Spleen (tissue), 13 donors: ENCODE measurements at places on chromosomes 6 and 20. TPM values are rescaled to one million over a fixed set of nuclear protein-coding genes. Genes with fewer than 3 reads are reported as not detected.

Gene KIAA0408
- 2.5 TPM for total RNA-seq

Gene GPLD1
- total RNA-seq = 2.6 TPM

Gene PI16
- 2.1 TPM for total RNA-seq

Gene RHAG
- 0.63 TPM for total RNA-seq

Gene ARMC12
- 0.85 TPM for total RNA-seq

DNA sequence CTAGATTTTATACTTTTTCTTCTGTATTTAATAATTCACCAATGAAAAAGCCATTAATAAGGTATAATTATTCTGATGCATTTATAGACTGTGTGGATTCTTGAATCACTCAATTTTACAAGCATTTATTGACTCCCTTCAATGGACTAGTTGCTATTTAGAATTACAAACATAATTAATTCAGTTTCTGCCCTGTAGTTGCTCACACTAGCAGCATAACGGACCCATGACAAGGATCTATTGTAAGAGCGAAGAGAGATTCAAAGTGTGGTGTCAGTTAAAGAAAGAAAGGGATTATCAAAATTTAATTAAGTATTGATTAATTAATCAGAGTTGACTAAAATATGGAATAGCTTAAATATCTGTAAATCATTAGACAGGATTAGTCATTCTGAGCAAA is 602.6 kb upstream of the PTCHD4 start:
- no peak overlapping the region for H3K27ac ChIP-seq
- H3K4me1 ChIP-seq = no peaks in the 10 kb centered on the region
- no peaks in the 10 kb centered on the region for H3K27me3 ChIP-seq
- no peak for DNase-seq
- no peaks in the 10 kb centered on the region for H3K36me3 ChIP-seq
- no peak overlapping the region for H3K4me3 ChIP-seq

- DNase-seq = no peak
- no peaks in the 10 kb centered on the region for H3K36me3 ChIP-seq
- no peaks in the 10 kb centered on the region for H3K4me1 ChIP-seq
- no peak overlapping the region for H3K27ac ChIP-seq
These were observed 13.8 kb upstream of the POPDC3 start for GRCh38 chr6:105193647-105194046.

DNA sequence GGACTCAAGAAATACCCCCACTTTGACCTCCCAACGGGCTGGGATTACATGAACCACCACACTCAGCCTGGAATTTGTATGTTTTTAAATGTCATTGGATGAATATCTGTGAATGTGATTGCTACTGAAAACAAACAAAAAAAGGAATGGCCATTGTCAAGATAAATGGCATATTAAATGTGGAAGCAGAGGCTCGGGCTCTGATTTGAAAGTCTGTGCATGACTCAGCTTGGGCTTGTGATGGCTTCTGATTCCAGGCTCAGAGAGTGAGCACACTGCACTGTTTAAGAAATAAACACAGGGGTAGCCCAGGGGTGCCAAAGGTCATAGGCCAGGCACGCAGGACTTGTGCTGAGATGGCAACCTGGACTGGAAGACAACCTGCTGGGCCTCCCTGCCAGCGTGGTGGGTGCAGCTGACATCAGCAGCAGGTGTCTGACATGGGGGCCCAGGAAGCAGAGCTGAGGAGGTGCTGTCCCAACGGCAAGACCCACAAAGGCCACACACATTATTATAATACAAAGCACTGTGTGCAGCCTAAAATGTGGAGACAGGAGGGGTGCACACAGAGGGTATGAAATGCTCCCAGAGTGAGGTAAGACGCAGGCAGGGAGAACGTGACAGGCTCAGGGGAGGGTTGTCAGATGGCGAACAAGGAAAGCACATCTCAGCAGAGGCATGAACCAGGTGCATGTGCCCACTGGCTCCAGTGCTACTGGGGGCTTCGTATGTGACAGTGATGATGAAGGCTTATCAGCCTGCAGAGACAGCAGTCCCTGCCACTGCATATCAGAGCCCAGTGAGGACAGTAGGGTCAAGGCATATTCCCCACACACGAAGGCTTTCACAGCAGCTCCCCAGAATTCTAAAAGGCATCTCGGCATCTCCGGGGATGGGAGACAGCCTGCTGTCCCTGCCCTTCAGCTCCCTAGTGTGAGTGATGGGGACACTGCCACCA is 169.4 kb downstream of the SYNDIG1 start:
- H3K27ac ChIP-seq = no peak overlapping the region
- H3K4me3 ChIP-seq = no peak overlapping the region
- H3K27me3 ChIP-seq = no peaks in the 10 kb centered on the region
- no peak for DNase-seq
- no peaks in the 10 kb centered on the region for H3K4me1 ChIP-seq
- H3K36me3 ChIP-seq = no peaks in the 10 kb centered on the region

DNA sequence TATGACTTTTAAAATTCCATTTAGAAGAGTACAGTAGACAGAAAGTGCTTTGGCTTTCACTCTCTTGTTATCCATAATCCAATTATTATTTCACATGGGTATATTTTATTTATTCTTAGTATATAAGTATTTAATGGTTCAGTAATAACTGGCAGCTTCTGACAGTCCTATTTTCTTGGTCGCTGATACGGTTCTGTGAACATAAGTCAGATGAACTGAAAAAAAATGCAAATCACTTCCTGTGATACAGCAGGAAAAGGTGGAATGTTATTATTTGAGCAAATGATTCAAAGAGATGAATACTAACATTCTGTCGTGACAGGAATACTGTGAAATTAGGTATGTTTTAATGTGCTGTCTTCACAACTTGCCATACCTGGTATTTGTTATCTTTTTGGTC is 132.3 kb downstream of the ARHGAP18 start:
- no peaks in the 10 kb centered on the region for H3K36me3 ChIP-seq
- no peaks in the 10 kb centered on the region for H3K4me1 ChIP-seq
- DNase-seq = no peak
- H3K4me3 ChIP-seq = no peak overlapping the region
- H3K27ac ChIP-seq = no peak overlapping the region

GRCh38 chr6:20211037-20211940 is 980 bp downstream of the MBOAT1 start:
- no peak for DNase-seq
- H3K4me1 ChIP-seq = peaks cover 36% of the 10 kb centered on the region
- peaks cover 6% of the 10 kb centered on the region for H3K27me3 ChIP-seq
- H3K36me3 ChIP-seq = no peaks in the 10 kb centered on the region
- H3K27ac ChIP-seq = peak overlapping the region; percentile 89
- H3K4me3 ChIP-seq = peak overlapping the region; percentile 86

GRCh38 chr6:112332274-112332673 is 14.9 kb upstream of the RFPL4B start:
- H3K4me1 ChIP-seq = no peaks in the 10 kb centered on the region
- H3K27me3 ChIP-seq = no peaks in the 10 kb centered on the region
- no peak overlapping the region for H3K27ac ChIP-seq

DNA sequence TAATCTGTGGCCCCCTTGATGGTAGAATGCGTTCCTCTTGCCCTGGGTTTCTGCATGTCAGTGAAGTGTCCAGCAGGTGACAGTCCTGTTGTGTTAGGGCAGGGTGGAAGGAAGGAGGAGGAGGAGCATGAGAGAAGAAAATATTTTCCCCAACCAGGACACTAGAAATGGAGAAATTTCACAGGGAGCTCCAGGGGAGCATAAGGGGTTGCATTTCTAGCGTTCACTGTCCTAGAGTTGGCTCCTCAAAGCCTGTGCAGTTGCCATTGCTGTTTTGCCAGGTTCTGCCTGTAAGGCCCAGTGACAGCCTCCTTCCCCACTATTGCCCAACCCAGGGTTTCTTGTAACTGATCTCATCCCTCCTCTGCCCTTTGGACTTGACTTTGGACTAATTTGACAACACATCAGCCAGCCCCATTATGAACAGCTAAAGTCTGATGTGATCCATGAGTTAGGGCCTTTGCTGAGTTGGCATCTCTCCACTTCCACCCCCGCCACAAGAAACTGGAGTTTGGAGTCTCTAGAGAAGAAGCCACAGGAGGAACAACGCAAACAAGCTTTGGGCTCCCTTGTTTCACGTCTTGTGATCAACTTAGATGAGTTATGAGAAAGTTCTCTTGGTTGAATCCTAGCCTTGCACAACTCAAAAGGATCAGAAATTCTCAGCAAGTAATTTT is 14.0 kb upstream of the FAM50B start:
- DNase-seq = no peak
- H3K36me3 ChIP-seq = no peaks in the 10 kb centered on the region
- peak overlapping the region; percentile 36 for H3K27ac ChIP-seq
- H3K27me3 ChIP-seq = no peaks in the 10 kb centered on the region
- H3K4me1 ChIP-seq = no peaks in the 10 kb centered on the region

GRCh38 chr6:43570876-43571441 is 4.9 kb downstream of the XPO5 start:
- no peak overlapping the region for H3K27ac ChIP-seq
- H3K4me1 ChIP-seq = peaks cover 8% of the 10 kb centered on the region
- peaks cover 6% of the 10 kb centered on the region for H3K36me3 ChIP-seq
- no peak for DNase-seq

DNA sequence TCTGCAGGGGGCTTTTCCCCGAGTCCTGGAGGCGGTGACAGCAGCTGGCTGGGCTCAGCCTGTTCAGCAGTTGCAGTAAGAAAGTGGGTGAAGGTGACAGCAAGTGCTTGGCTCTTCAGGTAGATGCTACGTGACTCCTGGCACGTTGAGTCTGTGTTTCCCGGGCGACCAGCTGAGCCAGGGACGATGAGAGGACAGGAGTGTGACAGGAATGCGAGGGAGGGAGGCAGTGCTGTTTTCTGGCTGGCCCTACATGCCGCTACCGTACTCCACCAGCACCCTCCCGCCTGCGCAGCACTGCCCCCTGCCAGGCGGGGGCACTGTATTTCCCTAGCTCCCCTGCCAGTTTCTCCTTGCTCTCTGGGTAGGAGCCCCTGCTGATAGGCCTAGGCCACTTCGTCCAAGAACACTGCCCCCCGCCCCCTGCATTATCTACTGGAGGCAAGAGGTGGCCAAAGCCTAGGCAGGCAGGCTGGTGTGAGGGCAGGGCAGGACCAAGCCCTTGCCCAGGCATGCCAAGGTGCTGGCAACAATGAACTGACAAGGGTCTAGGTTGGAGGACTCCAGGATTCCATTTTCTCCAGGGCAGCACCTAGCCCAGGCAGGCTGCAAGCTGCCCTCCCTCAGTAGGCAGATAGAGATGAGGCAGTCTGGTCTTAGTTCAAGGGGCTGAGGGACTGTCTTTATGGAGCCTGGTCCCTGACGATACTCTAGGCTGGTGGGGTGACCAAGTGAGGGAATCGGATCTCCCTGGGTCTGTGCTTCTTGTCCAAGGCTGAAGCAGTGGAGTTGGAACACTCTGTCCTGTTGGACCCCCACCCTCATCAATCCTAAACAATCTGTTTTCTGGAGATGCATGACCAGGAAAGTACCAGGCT is 19.2 kb downstream of the MRPS18A start:
- DNase-seq = peak; percentile 83
- no peaks in the 10 kb centered on the region for H3K27me3 ChIP-seq
- peaks cover 28% of the 10 kb centered on the region for H3K36me3 ChIP-seq
- H3K4me1 ChIP-seq = peaks cover 11% of the 10 kb centered on the region

DNA sequence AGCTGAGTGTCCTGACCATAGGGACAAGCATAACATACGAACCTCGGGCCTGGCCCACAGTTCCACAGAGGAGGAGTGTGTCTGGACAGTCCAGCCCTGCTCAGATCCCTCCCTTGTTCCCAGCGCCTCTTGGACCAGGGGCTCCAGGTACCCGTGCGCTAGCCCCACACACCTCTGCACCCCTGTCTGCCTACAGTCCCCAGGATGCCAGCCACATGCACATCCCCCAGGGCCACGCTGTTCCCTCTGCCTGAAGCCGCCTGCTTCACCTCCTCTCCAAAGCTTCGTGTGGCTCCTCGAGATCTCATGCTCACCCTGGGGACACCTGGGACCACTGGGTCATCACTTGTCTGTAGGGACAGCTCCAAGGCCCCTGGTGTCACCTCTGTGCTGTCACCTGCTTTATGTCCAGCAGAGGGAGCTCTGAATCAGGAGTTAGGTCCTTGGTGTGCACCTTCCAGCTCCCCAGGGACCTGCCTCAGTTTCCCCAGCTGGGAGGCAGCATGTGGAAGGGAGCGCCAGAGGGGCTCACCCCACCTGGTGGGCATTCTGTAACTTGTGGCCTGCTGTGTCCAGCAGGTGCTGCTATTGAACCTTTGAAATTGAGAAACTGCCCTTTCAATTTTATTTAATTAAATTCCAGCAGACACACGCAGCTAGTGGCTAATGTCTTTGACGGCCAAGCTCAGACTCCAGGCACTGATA is 7.3 kb upstream of the YTHDF1 start:
- no peak overlapping the region for H3K4me3 ChIP-seq
- no peak for DNase-seq
- H3K27me3 ChIP-seq = no peaks in the 10 kb centered on the region
- no peaks in the 10 kb centered on the region for H3K4me1 ChIP-seq
- H3K36me3 ChIP-seq = no peaks in the 10 kb centered on the region
- no peak overlapping the region for H3K27ac ChIP-seq

DNA sequence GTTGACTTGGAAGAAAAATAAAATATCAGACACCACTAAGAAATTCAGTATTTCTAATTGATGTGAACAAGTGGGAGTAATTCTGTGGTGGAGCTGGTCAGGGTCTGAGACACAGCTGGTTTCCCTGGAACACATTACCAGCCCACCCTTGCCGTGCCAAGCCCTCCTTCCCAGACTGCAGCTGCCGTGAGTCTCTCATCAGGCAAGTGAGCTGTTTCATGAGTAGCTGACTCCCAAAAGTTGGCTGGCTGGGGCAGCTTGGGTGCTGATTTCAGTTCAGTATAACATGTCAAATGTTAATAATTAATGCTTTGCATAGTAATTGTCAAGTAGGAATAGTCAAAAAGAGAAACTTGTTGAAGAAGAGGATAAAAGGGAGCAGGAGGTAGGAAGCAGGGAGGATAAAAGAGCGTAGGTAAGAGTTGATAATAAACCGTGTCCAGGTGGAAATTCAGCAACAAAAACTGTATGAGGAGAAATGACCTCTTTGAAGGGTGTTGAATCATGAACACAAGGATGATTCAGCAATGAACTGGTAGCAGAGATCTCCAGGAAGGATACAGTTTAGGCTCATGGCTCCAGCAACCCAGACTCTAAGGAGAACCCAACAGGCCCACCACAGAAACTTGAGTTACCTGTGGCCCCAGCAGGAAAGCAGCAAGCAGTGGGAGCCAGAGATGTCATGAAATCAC is 110.9 kb upstream of the SSTR4 start:
- H3K27me3 ChIP-seq = no peaks in the 10 kb centered on the region
- no peak overlapping the region for H3K27ac ChIP-seq
- peaks cover 12% of the 10 kb centered on the region for H3K4me1 ChIP-seq
- no peak overlapping the region for H3K4me3 ChIP-seq
- DNase-seq = no peak
